ENCODE measurements at places on chromosomes 6 and 20.

GRCh38 chr6:56914798-56915658, 39.9 kb upstream of the BEND6 start:
- DNase-seq, result no peak

DNA sequence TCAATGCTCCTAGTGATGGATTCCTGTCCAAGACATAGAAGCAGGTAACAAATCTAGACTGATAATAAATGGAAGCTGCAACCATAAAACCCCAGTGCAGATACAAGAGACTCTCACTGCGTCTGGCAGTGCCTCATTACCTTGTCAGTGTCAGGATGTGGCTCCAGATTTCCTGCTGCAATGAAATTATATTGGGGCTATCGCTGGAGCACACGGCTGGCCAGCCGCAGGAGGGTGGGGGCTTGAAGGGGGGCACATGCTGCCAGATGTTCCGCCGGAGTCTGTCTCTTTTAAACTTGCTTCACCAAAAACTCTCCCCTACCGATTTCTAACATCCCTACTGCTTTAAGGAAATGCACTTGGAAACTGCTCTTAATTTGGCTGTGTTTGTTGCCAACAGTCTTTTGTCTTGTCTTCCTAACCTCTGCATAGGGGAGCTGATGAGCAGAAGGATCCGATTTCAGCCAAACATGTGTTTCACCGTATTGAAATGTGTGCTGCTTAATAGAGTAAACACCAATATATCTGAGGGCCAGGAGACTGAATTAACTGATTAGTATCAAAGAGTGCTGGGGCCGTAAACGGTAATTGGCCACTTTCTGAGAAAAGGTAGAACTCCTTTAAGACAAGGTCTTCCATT, 102.2 kb upstream of the EXOC2 start:
- DNase-seq, result no peak

- DNase-seq, result no peak
Measured at GRCh38 chr6:152091201-152091600, 283.7 kb downstream of the ESR1 start.

GRCh38 chr6:92888316-92888715, 531.0 kb downstream of the EPHA7 start:
- no peak for DNase-seq

DNA sequence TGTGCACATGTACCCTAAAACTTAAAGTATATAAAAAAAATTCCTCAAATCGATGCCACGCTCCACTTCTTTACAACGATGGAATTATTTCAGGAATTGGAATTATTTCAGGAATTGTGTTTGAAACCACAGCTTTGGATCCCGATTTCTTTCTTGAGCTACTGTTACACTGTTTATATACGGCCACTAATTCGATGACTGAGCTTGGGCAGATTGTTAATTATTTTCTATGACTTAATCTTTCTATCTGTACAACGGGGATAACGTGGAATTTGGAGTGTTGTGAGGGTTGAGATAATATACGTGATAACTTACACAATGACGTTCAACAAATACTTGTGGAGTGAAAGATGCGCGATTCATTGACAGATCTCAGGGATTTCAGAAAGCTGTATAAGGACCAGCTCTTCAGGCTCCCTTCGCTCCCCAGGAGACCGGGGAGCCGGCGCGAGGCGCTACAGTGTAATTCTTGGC, 171.3 kb downstream of the SLC16A10 start:
- no peak for DNase-seq

DNA sequence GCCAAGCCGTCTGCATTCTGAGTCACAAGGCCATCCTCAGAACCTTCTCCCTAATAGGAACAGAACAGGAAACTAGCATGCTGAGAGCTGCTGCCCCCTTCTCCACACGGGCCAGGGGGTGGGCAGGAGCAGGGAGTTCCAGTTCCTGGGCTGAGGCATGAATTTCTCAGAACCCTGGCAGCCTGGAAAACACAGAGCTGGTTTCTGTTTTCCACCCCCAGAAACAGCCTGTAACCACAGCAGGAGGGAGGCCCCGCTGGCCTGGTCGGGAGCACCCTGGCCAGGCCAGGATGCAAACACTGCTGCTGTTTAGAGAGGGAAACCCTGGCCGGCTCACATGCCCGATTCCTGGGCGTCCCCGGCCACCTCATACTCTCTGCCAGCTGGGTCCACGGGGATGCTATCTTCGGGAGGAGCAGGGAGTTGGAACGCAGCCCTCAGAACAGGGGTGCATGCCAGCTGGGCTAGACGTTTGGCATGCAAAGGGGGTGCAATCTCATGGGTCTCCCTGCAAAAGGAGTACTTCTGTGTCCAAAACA, 130.1 kb downstream of the NFATC2 start:
- peak; percentile 54 for DNase-seq

- no peak for DNase-seq
Measured at GRCh38 chr6:14559746-14560536, 442.4 kb downstream of the CD83 start.

- DNase-seq, result no peak
Measured at GRCh38 chr6:110841266-110841665, 26.0 kb upstream of the CDK19 start.

GRCh38 chr6:115194981-115195638, 852.3 kb upstream of the HS3ST5 start:
- no peak for DNase-seq

DNA sequence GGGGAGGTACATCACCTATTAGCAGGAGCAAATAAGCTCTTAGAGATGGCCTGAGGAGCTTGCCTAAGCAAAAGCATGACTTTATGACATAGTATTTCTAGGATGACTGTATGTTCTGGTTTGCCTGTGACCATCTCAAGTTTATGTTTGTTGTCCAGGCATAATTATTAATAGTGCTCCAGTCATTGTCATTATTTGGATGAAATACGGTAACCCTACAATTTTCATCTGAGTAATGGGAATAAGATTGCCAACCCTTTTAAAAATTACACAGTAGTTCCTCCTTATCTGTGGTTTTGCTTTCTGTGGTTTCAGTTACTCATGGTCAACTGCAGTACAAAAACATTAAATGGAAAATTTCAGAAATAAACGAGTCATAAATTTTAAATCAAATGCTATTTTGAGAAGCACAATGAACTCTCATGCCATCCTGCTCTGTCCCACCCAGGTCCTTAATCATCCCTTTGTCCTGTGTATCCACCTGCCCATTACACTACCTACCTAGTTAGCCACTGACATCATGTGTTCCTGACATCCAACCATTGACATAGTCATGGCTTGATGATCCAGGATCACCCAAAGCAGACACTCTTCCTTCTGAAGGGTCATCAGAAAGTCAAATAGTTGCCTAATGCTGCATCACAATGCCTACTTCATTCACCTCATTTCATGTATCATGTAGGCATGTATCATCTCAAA, 27.0 kb upstream of the TFB1M start:
- DNase-seq, result no peak

DNA sequence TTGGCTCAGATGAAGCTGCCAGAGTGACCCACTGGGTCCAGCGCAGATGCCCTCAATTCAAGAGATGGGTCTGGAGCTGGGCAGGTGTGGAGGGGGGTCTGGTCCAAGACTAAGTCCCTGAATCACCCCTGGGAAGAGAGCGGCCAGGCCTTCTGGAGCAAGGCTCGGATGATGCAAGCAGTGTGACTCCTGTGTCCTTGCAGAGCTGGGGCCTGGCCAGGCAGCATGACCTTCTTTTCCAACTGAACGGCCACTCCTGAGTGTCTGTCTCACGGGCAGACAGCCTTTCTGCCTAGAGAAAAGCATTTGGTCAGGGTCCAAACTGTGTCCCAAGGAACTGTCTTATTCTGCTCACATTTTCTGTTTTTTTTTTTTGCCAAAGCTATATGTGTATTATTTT, 42.6 kb upstream of the FNDC1 start:
- no peak for DNase-seq

DNA sequence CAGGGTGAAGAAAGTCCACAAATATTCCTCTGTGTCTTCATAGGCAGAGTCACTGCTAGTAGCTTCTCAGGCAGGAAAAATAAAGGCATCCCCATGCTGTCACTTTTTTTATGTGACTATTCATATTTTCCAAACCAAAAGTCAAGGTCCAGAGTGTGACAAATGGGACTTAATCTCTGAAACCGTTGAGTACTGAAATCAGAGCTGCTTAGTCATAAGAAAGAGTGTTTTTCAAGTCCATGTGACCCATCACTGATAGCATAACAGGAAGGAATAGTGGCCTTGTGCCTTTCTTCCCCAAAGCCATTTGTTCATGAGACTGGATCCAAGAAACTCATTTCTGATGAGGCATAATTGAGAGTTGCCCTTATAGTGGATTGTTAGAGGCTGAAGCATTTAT, 210.3 kb upstream of the TSHZ2 start:
- no peak for DNase-seq

GRCh38 chr6:7073082-7073820, 34.5 kb upstream of the RREB1 start:
- DNase-seq, result no peak

- no peak for DNase-seq
Measured at GRCh38 chr20:63951398-63952209, 4.6 kb downstream of the UCKL1 start.

DNA sequence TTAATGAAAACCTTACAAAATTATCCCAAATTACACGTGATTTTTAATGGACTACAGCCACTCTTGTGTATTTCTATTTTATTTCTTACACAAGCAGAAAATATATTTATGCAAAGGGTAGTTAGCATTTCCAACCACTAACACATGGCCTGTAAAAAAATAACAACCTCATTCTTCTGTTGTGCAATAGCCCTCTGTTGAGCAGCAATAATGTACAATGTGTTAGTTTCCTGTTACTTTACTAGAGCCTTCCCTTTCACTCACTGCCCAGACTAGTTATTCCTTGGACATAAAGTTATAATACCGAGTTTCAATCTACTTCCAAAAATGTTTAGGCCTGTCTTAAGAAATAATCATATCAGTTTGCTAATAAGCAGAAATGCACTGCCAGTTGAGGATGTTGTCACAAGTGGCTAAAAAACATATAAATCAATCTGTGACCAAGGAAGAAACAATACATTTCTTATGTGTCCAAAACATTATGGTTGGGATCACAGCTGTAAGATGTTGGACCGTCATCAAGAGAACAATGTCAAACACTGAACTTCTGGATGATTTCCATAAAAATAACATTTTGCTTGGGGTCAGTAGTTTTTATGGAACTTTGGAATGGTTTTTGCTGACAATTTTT, 73.6 kb upstream of the RNF146 start:
- DNase-seq, result no peak

GRCh38 chr6:138430361-138431145, 26.5 kb downstream of the HEBP2 start:
- DNase-seq, result no peak
